T-helper 2 cell treated with Interferon-gamma antibody and Interleukin-4, amounts not matched to agents 100 ng/mL and 5 ng/mL, for 36 hours (primary cell): ENCODE measurements at places on chromosomes 6 and 20. TPM values are rescaled to one million over a fixed set of nuclear protein-coding genes. Genes with fewer than 3 reads are reported as not detected.

Gene CLPSL2
- total RNA-seq = not detected in 2 replicates

Gene HLA-DQB1
- total RNA-seq = 7.0 and 10.0 TPM in 2 replicates

Gene PGC
- not detected in 2 replicates for total RNA-seq

Gene FAM209A
- 1.5 and 1.6 TPM in 2 replicates for total RNA-seq

Gene ARMH2
- 0.61 and 1.4 TPM in 2 replicates for total RNA-seq

Gene LST1
- total RNA-seq = 29.8 and 33.1 TPM in 2 replicates
